Calu3 (cell line): ENCODE measurements at places on chromosomes 6 and 20.

GRCh38 chr6:36639171-36639808 lies 39.2 kb upstream of the CDKN1A start:
- DNase-seq = no peak

DNA sequence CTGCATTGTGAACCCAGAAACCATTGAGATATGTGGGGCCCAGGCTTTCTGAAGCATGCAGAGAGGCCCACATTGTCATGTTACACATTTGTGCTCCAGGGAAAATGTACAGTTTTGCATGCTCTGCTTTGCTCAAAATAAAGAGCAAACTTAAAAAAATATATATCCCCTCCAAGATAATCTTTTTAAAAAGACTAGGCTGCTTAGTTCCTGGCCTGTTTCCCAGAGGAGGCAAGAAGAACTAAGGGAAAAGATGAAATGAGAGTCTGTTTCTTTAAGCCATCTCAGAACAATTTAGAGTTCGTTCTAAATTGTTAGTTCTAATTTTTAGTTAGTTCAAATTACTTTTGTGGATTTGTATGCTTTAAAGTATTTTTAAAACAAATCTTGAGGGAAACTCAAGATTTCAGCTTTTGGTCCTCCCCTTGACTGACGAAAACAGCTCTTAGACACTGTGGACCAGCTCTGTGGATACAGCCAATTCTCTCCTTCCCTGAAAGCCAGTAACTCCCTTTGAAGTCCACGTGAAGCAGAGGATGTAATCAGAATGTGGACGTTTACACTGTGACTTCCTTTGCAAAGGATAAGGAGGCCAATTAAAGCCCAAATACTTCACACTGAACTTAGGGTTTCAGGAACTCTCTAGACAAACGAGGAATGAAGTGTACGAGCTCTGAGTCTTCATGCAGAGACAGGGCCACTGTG lies 84.7 kb downstream of the CD164 start:
- DNase-seq = no peak

- DNase-seq = no peak
These were observed 616.3 kb upstream of the FLRT3 start for GRCh38 chr20:14953736-14954135.

DNA sequence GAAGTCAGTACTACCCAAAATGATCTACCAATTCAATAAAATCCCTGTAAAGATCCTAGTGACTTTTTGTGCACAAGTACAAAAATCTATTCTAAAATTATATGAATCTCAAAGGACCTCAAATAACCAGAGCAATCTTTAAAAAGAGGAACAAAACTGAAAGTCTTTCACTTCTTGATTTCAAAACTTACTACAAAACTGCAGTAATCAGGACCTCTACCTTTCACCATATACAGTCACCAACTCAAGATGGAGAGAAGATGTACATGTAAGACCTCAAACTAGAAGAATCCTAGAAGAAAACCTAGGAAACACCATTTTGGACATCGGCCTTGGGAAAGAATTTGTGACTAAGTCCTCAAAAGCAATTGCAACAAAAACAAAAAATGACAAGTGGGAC lies 109.5 kb upstream of the CD93 start:
- DNase-seq = no peak

DNA sequence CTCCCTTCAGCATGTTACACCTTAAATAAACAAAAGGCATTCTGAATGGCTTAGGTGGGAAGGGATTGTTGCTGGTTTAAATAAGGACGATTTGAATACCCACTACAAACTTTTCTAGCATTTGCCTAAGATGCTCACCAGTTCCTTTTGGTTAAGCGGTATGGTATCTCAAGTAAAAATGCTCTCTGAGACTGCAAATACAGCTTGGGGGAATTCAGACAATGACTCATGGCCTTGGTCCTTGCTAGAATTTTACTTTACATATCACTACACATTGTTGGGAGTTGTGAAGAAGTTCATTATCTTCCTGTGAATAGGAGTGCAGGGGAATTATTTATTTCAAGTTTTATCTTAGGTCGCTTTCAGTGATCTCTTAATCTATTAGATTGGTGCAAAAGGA lies 670.7 kb downstream of the UTRN start:
- no peak for DNase-seq
